ENCODE measurements at places on chromosomes 7 and 10.

DNA sequence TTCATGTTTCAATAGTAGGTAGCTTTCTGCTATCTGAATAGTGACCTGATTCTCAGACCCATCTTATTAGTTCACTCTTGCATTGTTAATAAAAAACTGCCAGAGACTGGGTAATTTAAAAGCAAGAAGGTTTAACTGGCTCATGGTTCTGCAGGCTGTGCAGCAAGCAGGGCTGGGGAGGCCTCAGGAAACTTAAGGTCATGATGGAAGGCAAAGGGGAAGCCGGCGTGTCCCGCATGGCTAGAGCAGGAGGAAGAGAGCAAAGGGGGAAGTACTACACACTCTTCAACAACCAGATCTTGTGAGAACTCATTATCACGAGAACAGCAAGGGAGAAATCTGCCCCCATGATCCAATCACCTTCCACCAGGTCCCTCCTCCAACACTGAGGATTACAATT is 185.2 kb upstream of the PITRM1 start:
- DNase-seq, result no peak

DNA sequence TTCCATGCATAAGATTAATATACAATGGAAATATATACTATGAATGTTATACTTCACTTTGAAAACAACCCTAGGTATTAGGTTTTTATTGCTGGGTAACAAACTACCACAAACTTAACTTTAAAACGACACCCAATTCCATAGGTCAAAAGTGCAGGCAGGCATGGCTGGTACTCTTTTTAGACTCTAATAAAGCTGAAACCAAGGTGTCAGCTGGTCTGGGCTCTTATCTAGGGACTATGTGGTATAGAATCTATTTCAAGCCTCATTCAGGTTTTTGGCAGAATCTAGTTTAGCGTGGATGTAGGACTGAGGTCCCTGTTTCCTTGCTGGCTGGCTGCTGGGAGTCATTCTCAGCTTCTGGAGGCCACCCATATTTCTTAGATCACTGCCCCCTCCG is 65.0 kb upstream of the TMEM168 start:
- no peak for DNase-seq

- DNase-seq, result no peak
Measured at GRCh38 chr7:79872176-79872575, 262.5 kb upstream of the GNAI1 start.

- DNase-seq, result no peak
Measured at GRCh38 chr10:132099389-132100090, 33.8 kb downstream of the JAKMIP3 start.

GRCh38 chr7:117588352-117588794 is 108.5 kb downstream of the CFTR start:
- DNase-seq, result no peak

- DNase-seq, result no peak
Measured at GRCh38 chr7:127941476-127942210, 89.6 kb downstream of the LRRC4 start.

GRCh38 chr7:143390104-143390772 is 9.1 kb downstream of the ZYX start:
- no peak for DNase-seq

DNA sequence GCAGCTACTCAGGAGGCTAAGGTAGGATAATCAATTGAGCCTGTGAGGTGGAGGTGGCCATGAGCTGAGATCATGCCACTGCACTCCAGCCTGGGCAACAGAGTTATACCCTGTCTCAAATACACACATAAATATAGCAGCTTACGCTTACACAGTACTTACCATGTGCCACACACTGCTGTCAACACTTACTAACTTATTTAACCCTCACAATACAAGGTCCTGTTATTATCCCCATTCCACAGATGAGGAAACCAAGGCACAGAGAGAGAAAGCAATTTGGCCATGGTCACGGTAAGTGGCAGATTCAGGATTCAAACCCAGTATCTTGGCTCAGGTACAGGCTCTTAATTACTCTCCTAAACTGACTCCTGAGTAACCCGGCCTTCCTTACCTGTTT is 19.1 kb downstream of the DLG5 start:
- no peak for DNase-seq

GRCh38 chr10:104501864-104502579 is 139.1 kb upstream of the SORCS3 start:
- DNase-seq, result no peak

GRCh38 chr10:123750901-123751300 is 84.7 kb downstream of the GPR26 start:
- no peak for DNase-seq

DNA sequence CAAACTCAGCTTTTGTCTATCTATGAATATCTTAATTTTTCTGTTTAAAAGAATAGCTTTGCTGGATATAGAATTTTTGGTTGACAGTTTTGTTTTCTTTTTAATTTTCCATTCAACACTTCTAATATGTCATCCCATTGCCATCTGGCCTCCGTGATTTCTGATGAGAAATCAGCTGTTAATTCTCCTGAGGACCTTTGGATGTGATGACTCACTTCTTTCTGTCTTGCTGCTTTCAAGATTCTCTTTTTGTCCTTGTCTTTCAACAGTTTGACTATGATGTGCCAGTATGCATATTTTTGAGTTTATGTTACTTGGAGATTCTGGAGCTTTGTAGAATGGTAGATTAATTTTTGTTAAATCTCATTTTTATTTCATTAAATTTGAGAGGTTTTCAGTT is 38.4 kb downstream of the ZNF518A start:
- no peak for DNase-seq

DNA sequence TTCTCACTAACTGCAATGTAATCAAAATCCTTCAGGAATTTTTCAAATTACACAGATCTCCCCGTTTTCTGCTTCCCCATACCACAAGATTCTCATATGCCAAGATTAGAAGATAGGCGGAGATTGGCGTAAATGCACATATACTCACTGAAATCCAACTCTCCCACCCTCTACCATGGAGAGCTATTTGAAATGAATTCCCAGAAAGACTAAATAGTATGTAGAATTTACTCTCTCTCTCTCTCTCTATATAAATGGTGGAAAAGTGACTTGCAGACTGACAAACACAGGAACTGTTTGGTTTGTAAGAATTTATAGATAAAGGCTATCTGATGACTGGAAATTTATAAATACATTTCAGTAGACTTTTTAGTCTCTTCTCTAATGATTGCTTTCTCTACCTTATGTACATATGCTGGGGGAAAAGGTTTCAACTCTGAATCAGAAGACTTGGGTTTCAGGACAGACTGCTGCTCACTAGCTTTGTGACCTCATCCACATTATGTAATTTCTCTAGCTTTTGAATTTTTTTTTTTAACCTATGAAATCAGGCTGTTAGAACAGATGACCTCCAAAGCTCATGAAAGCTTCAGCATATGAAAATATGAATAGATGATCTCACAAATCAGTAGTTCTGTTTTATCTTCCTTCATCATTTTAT is 67.8 kb upstream of the CSTF2T start:
- DNase-seq, result no peak

GRCh38 chr7:10245406-10245805 is 728.3 kb upstream of the PHF14 start:
- no peak for DNase-seq

DNA sequence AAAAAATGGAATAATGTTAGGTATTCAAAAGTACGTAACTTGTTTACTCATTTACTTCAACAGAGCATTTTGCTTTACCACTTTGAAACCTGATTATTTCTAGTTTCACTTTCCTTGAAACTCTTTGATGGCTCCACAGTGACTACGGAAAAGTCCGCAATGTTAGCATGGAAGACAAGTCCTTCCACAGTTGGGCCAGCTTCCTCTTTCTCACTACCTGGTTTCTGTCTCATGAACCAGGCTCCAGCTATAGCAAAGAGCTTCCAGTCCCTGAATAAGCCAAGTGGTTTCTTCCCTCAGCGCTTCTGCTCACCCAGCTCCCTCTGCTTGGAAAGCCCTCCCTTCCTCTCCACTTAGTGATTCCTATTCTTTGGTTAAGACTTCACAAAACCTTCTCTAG is 44.8 kb upstream of the SLC16A12 start:
- DNase-seq, result no peak

DNA sequence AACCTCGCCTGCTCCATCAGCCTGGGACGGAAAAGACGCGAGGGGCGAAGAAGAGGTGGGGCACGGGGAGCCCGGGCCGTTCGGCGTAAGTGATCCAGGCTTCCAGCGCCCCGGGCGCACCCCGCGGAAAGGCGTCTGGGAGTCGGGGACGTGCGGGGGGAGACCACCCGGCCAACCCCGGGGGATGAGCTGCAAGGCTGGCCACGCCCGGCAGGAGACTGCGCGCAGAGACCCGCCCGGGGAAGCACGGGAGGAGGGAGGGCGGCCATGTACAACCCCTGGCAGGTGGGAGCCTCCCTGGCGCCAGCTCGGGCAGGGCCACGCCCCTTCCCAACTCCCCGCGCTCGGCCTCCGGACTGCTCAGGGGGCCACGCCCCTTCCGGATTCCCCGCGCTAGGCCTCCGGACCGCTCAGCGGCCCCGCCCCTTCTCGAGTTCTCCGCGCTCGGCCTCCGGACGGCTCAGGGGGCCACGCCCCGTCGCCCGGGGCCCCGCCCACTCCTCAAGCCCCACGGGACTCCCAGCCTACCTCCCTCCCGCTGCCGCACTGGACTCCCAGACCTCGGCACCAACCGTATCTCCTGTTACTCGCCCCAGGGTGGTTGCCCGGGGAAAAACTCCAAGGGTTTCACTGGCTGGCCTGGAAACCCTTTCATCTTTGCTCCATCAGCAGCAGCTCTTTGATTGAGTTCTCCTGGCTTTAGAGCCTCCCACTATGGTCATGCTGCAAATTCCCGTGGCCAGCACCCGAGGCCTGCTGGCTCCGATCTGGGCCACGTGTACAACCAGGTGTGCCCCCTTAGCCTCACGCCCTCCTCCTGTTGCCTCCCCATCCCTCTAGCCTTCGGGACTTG is 284.4 kb downstream of the ZEB1 start:
- peak; percentile 51 for DNase-seq

- DNase-seq, result no peak
Measured at GRCh38 chr10:25820472-25820871, 113.6 kb upstream of the MYO3A start.

DNA sequence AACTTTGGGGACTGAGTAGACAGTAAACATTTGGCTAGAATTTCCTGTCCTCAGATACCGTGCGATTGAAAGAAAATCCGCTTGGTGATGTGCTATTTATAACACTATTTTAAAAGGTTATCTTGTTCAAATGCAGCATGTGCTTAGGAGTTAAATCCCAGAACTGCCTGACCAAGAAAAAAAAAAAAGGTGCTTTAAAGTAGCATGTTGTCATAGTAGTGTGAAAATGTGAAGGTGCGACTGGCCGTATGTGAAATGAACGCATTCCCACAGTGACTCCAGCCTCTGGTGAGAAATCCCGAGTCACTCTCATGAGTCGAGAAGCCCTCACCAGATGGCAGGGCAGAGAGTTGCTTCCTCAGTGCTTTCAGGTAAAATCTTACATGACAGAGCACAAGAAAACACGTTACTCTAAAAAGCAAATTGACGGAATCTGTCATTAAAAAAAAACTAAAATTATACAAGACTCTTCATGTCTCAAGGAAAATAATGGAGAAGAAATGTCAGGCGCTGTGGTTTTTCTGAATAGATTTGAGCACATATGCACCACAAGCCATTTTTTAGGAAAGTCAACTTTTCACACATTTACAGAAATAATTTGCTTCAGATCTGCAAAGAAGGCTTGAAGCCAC is 18.4 kb upstream of the KLF6 start:
- peak; percentile 44 for DNase-seq

DNA sequence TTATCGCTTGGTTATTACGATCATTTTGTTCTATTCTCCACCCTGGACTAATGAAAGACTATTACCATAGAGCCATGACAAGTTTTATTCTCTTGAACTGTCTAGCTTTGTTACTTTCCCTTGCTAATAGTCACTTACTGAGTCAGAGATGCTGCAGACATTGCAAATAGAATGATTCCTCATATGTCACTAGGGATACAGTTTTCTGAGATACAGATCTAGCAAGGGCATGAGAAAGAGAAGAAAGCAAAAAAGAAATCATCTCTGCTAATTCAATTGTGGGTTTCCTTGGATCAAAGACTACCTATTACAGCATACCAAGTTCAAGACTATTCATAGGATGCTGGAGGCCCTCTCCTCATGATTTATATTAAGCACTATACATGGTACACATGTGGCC is 204.3 kb downstream of the MBL2 start:
- no peak for DNase-seq

- no peak for DNase-seq
Measured at GRCh38 chr7:8582728-8583127, 149.3 kb downstream of the NXPH1 start.

- DNase-seq, result no peak
Measured at GRCh38 chr7:50212016-50212325, 92.5 kb upstream of the IKZF1 start.

DNA sequence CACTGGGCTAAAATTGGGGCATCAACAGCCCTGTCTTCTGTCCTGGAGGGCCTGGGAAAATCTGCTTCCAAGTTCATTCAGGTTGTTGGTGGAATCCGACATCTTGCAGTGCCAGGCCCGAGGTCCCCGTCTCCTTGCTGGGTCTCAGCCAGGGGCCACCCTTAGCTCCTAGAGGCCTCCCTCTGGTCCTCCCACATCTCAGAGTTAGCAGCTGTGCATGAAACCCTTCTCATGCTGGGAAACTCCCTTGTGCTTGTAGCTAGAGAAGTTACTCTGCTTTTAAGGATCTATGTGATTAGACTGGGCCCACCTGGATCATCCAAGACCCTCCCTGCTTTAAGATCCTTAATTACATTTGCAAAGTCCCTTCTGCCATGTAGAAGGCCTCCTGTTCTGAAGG is 15.3 kb downstream of the HIP1 start:
- no peak for DNase-seq

DNA sequence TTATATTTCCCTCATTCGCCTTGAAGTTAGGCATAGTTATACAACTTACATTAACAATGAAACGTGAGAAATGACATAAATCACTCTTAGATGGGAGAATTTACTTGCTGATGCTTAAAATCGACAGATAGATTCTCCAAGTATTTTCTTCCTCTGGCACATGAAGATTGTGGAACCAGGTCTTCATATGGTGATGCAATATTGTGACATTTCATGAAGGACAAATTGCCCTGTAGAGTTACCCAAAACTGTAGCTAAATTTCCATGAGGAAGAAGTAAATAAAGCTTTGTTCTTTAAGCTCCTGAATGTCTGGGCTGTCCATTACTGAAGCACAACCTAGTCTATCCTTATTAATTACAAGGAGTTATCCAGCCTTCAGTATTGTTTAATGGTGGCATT is 353.1 kb downstream of the THSD7A start:
- no peak for DNase-seq

DNA sequence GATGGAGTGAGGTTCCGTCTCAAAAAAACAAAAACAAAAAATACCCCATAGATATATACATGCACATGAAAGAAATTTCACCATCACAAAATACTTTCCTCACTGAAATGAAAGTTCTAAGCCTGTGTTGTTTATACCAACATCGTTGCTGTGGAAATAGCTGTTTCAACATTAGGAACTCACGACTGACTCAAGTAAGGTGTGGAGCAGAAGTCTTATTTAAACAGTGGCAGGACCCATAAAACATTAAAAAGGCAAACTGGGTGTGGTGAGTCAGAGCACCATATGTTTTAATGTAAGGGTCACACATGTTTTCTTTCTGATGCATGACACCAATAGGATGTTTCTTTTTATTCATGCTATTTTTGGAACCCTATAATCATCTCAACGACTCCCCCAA is 48.3 kb downstream of the BAIAP2L1 start:
- no peak for DNase-seq
